ENCODE measurements at places on chromosomes 6 and 20.

- DNase-seq = no peak
Observed at GRCh38 chr6:33691456-33692077, 19.9 kb downstream of the UQCC2 start.

DNA sequence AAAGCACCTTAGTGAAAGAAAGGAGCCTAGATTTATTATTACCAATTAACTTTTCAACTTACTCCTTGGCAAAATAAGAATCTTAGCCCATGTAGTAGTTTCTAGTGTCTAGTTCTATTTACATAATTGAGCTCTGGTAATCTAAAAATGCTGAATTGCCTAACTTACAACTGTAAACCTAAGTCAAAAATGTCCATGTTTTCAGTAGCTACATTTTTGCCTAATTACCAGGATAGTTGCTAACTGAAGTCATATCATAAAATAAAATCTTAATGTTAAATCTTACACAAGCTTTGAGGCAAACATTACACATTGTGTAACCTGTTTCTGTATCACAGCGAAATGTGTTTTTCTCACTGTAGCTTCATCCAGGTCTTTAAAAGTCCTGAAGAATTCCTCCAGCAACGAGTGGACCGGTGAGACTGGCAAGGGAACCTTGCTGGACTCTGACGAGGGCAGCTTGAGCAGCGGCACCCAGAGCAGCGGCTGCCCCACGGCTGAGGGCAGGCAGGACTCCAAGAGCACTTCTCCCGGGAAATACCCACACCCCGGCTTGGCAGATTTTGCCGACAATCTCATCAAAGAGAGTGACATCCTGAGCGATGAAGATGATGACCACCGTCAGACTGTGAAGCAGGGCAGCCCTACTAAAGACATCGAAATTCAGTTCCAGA, 7.6 kb upstream of the CLDN20 start:
- DNase-seq = peak; percentile 56

DNA sequence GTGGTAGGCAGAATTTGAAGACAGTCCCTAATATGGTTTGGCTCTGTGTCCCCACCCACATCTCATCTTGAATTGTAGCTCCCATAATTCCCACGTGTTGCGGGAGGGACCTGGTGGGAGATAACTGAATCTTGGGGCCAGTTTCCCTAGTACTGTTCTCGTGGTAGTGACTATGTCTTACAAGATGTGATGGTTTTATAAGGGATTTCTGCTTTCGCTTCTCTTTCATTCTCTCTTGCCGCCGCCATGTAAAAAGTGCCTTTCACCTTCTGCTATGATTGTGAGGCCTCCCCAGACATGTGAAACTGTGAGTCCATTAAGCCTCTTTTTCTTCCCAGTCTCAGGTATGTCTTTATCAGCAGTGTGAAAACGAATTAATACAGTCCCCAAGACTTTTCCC, 103.4 kb downstream of the PDE10A start:
- no peak for DNase-seq

DNA sequence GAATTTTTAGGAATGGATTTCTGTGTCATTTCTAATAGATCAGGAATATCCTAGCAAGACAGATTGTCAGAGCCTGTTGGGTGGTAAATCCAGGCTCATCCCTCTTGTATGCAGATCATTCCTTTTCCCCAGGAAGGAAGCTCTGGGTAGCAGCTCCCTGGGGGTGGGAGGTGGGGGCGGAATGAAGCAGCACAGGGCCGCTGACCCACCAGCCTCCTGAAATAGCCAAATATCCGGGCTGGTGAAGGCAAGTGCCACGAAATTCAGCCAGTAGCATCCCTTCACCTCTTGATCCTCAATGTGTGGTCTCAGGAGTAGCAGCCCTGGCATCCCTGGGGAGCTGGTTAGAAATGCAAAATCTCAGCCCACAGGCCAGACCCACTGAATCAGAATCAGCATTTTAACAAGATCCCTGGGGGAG, 256.9 kb downstream of the LRFN2 start:
- no peak for DNase-seq

DNA sequence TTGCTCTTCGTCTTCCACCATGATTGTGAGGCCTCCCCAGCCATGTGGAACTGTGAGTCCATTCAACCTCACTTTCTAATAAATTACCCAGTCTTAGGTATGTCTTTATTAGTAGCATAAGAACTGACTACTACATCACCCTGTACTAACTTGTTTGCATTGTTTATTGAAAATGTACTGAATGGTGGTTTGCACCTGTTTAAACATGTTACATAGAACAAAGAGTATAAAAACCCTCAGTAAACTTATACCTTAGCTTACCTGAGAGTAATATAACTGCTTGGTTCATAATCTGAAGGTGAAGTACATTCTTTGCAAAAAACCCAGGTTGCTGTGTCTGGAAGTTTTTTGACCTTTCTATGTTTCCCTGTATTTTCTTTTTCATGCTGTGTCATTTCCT, 777.8 kb downstream of the TBC1D32 start:
- no peak for DNase-seq

GRCh38 chr20:49999329-49999728, 16.5 kb downstream of the SNAI1 start:
- DNase-seq = no peak

DNA sequence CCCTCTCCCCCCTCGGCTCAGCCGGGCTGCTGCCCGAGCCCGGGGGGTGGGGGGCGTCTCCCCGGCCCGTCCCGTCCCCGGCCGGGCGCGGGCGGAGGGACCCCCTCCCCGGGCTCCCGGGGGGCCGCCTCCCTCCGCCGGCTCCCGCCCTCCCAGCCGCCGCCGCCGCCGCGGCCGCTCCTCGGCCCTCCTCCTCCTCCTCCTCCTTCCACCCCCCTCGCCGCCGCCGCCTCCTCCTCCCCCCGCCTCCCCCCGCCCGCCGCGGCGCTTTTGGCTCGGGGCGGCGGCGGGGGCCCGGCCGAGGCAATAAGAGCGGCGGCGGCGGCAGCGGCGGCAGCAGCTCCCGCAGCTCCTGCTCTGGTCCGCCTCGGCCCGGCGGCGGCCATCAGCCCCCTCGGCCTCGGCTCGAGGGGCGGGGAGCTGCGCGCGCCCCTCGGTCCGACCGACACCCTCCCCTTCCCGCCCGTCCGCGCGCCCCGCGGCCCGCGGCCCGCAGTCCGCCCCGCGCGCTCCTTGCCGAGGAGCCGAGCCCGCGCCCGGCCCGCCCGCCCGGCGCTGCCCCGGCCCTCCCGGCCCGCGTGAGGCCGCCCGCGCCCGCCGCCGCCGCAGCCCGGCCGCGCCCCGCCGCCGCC, 38.7 kb downstream of the GNAS start:
- peak; percentile 82 for DNase-seq

GRCh38 chr20:61067221-61067620, 184.8 kb upstream of the CDH4 start:
- no peak for DNase-seq

- peak; percentile 49 for DNase-seq
Observed at GRCh38 chr6:46090115-46091079, 39.4 kb upstream of the ENPP4 start.

- no peak for DNase-seq
Observed at GRCh38 chr6:121539439-121539838, 104.0 kb downstream of the GJA1 start.

DNA sequence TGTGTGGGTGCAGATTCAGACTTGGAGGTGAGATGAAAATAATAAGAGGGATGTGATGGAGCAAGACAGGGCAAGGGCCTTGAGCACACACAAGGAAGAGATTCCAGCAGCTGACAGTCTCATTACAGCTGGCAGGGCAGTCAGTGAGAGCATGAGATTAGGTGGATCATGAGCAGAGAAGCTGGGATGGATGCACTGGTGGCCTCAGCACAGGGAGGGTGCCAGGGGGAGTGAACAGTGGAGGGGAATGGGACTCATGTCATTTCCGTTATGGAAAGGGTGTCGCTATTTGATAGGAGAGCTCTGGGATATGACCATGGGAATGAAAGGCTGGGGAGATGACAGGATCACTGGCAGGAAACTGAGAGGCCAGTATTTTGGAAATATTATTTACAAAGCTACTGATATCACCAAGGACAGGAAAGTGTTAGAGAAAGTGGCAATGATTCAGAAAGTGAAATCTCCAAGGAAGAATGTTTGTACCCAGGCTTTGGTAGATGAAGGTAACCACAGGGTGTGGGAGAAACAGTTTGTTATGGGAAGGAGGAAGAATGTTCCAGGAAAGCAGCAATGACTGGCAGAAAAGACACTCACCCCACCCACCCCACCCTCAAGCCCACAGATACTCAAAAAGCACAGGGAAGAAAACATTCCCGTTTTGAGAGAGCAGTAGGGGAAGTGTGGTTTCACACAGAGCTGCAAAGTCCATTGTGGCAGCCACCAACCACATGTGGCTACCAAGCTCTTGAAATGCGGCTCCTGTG, 214.7 kb upstream of the PROKR2 start:
- peak; percentile 26 for DNase-seq

GRCh38 chr6:55694148-55694547, 115.2 kb upstream of the HMGCLL1 start:
- peak; percentile 1 for DNase-seq

DNA sequence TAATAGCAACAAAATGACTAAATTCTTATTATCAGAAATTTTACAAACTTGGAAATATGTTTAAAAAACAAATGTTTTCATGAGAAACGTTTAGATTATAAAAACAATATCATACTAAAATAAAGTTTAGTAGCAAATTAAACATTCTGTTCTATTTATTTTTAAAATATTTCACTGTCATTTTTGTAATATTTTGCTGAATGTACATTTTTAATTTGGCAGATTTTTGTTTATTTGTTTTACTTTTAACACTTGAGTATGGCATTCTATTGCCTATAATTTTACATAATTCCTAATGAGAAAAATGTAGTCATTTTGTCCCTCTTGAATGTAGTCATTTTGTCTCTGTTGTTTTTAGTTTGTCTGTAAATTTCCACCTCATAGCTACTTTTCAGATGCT, 1400.2 kb downstream of the GRIK2 start:
- DNase-seq = no peak

DNA sequence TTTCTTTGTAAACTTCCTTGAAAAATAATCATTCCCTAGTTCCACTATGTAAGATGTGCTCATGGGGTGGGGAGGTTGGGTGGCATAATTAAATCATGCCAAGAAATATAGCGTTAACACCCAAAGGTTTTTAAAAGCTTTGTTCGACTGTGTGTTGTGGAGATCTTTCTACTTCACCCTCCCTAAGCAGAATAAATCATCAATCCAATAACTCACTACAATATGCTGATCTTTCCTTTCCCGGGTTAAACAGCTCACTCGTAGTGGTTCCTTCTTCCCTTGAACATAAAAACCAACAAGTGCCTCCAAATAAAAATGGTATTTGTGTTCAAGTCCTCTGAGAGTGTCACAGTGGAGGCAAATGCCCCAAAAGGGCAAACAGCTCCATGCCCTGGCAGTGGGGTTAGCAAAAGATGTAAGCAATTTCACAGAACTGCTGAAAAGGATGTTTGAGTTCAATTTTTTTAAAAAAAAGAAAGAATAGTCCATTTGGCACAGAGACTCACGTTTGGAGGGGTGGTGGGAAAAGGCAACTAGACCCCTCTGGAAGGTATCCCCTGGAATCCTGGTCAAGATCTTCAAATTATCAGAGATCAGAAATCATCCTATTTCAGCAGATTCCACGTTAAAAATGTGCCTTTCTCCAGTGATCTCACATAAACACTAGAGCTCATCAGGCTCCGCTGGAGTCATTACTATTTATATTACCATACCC, 99.1 kb downstream of the TFAP2A start:
- DNase-seq = no peak
